ENCODE measurements at places on chromosomes 1 and 21.

DNA sequence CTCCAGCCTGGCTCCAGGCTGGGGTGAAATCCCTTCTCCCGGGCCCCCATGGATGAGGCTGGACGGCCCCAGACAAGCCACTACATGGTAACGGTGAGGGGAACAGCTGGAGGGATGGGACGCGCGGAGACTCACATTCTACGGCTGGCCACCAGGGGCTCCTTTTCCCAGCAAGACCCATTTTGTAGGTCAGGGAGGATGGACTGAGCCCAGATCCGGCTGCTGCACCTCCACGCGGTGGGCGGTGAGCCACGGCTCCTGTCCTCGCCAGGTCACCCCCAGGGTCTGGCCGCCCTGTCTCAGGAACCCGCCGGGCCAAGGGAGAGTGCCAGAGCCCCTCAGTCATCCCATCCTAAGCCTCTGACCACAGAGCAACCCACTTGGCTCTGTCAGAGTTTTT lies 75.0 kb upstream of the ACTRT2 start:
- no peak for DNase-seq

GRCh38 chr1:62906428-62906886 lies 122.5 kb downstream of the ATG4C start:
- no peak for DNase-seq

- DNase-seq = no peak
Observed at GRCh38 chr1:66695116-66695515, 57.1 kb upstream of the DYNLT5 start.

DNA sequence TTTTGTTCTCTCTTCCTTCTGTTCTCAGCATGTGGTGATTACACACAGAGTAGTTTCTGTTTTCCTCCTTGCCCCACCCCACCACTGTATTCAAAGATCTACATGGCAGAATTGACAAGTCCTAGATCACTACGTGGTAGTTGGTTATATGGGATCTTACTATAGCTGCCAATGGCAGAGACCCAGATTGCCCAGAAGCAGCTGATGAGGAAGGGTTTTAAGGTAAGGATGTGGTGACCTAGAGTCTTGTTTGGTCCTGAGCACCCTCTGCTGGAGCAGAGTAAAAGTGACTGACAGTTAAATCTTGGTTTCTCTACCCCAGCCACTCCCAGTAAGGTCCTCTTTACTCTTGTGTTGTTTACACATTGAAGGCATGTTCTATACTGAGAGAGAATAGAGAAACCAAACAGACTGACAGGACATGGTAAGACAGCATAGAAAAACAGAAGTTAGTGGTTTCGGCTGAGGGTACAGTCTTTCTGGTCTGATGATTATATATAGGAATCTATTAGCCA lies 22.8 kb upstream of the STRIP1 start:
- peak; percentile 66 for DNase-seq

DNA sequence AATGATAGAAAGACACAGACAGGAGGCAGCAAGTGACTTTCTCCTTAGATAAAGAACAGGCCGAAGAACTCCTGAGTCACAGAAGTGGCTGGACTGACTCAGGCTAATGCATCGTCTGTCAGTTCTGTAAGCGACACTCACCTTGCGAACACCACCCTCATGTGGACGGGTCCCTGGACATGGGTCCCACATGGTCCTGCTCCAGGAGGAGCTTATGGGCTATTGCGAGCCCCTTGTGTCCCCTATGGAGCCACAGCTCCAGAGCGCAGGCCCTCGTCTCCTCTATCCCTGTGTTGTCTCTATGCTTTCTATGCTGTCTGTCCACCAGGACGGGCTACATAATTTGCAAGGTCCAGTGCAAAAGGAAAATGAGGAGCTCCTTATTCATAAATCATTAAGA lies 85.8 kb downstream of the TRABD2B start:
- DNase-seq = no peak

DNA sequence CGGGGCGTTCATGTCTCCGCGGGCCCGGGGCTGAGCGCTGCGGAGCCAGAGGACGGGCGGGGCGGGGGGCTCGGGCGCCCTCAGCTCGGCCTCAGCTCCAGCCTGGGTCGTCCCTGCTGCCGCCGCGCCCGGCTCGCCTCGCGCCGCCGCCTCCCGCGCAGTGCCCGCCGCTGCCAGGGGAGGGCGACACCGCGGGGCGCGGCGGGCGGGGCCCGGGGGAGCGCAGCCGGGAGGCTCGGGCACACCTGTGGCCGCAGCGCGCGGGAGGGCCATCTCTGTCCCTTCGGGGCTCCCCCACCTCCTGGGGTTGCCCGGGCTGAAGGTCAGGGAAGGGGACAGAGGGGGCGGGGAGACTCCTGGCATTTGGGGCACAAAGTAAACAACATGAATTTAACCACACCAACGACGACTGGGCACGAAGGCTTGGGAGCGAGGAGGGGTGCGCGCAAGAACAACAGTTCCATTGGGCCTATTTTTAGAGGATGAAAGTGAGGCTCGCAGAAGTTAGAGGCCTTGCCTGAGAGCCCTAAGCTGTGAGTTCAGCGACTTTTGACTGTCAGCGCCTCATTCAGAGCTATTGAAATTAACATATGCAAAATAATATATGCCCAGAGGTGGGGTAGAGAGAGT lies at the start of gene FAM131C:
Gene FAM131C (minus strand): TSS at position 162 of the 630 bp plus-strand sequence. CDS start 209 bp downstream, outside the sequence.
- DNase-seq = peak; percentile 79

- no peak for DNase-seq
Observed at GRCh38 chr1:246425139-246425794, 81.8 kb downstream of the SMYD3 start.

DNA sequence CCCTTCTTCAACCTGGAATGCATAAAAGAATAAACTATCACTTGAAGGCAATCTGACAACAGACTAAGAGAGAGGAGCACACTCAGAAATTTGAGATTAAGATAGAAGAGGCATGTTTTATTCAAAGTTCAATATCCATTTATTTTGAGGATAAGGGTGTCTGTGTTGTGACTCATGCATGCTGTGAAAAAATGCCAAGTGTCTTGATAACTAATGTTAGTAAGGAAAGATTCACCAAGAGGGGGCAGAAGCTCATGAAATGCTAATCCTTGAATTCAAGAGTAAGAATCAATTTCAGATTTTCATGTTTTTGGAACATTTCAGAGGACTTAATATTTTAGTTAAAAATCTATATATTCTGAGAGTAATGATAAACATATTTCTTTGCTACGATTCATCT lies 94.0 kb downstream of the IFI44 start:
- no peak for DNase-seq

GRCh38 chr1:89630048-89630447 lies 2.9 kb upstream of the LRRC8C start:
- DNase-seq = no peak

GRCh38 chr1:109788695-109789521 lies 25.2 kb upstream of the EPS8L3 start:
- no peak for DNase-seq

DNA sequence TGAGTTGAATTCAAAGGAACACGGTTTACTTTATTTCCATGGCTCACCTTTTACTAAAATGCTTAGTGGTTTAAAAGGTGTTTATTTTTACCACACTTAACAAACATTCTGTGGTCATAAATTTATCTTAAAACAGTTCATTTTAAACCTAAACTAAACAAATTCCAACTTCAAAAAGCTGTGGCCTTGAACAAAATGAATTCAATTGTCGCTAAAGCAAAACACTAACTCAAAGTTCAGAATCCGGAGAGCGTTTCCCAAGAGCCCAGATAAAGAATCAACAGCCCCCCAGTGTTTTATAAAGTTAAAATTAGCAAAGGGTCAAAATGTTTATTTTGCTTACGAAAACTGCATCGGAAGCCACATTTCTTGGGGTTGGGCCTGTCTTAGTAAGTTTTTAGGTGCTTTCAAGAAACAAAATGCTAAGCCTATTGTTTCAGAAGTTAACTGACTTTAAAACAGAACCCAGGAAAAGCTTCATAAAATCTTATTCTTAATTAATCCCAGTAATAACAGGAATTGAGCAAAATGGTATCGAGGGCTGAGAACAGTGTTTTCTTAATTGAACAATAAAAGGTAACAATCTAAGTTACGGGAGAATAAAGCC lies 1.3 kb downstream of the PUM1 start:
- DNase-seq = no peak

DNA sequence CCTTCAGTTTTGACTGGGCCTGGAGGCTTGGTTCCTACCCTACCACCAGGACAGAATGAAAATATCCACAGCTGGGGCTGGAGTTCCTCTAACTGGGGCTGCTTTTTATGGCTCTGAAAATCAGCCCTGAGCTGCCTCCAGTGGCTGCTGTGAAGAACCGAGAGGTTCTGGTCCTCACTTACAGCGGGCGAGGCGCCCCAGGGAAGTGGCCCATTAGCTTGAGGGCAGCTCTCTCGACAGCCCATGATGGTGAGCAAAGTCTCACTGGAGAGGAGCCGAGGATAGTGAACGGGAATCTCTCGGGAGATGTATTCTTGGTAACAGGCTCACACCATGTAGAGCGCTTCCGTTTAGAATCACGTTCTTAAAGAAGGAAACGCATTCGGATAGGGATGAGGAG lies 459.7 kb downstream of the KIF26B start:
- no peak for DNase-seq

DNA sequence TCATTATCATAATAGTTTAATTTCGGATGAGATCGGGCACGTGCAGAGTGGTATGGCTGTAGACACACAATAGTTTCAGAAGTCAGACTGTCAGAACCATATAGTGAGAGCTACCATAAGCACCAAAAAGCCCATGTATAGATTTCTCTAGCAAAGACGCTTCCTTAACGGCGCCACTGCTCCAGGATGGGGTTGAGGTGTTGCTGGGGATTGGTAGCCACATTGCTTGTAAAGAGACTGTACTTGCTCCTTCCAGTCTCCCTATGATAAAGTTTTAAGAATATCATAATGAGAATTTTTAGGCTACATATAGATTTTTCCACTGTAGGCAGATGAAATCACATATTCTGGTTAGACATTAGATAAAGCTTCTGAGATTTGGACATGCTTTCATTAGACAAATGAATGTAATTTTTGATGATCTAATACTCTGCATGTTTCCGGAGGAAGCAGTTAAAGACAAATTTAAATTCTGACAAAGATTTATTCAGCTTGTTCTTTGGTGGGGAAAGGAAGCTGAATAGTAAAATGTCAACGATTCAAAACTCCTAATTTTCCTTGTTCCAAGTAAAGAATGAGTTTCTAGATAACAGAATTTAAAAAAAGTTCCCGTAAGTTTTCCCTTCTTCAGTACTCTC lies 77.7 kb downstream of the MAP3K7CL start:
- DNase-seq = no peak

- no peak for DNase-seq
Observed at GRCh38 chr1:211501711-211502400, 9.9 kb upstream of the RD3 start.

GRCh38 chr1:29414086-29414485 lies 177.8 kb downstream of the PTPRU start:
- DNase-seq = no peak

- no peak for DNase-seq
Observed at GRCh38 chr1:245652116-245652515, 497.3 kb downstream of the KIF26B start.

DNA sequence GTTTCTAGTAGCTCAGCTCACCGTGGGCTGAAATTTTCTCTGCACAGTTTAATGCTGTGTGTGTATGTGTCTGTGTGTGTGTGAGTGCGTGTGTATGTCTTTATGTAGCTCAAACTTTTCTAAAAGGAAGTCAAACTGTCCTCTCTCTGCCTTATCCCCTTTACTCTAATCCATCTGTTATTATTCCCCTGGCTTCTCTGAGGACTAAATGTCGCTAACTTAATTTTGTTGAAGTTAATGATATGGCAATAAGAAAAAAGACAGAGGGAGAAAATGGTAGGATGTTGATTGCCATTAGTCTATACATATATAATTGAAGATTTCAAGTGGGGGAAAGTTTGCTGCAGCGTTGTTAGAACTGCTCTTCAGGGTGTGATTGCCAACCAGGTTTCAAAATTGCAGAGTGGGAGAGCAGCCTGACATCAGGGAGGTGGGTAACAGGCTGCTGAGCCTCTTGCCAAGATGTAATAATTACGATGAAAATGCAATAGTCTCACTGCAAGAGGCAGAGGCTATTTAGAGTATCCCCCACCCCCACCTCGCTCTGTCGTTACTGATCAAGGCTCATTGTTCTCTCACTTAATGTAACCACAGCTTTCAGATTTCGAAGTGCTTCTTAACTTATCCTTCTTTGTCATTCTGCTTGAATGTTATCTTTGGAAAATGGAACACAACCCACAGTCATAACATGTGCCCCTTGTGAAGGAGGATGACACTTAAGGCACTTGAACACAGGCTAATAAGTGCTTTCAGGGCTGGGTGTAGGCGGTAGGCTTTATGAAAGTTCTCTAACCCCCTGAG lies 559.0 kb upstream of the PLXNA2 start:
- DNase-seq = no peak

- DNase-seq = no peak
Observed at GRCh38 chr21:35696644-35697043, 363.7 kb downstream of the SETD4 start.

DNA sequence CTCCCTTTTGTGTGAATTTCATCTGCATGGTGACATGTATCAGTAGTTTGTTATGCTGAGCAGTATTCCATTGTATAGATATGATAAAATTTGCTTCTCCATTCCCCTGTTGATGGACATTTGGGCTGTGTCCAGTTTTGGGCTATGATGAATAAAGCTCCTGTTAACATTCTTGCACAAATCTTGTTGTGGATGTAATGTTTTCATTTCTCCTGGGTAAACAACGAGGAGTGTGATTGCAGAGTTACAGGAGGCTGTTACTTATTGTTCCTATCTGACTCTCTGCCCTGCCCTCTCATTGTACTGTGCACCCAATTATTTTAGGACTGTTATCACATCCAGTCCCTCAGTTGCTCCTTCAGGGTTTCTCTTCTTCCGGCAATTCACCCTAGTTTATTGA lies 24.2 kb downstream of the MAPKAPK2 start:
- DNase-seq = no peak

GRCh38 chr1:168368131-168368530 lies 87.5 kb downstream of the TBX19 start:
- no peak for DNase-seq

Data from GM19239 (cell line).